ENCODE measurements at places on chromosomes 2 and 18.

DNA sequence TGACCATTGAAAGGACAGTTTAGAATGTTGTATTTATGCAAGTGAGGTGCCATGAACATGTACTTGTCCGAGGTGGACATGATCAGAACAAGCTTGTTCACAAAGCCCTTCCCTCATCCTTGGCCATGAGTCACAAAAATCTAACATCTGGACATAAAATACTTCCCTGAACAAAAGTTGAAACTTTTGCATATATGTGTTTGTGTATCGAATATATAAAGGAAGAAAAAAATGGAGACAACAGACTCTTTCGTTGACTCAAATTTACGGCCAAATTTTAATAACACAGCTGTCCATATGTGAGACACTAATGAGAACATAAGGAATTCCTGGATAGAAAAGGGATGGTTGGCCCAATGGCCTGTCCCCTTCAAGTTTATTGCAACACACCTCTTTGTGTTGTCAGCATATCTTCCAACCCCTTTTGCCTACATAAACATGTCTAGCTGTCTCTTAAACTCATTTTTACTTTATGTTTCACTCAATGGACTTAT is 19.4 kb upstream of the ZEB2 start:
- no peak for DNase-seq

GRCh38 chr2:203401-203800 is 60.4 kb downstream of the SH3YL1 start:
- no peak for DNase-seq

DNA sequence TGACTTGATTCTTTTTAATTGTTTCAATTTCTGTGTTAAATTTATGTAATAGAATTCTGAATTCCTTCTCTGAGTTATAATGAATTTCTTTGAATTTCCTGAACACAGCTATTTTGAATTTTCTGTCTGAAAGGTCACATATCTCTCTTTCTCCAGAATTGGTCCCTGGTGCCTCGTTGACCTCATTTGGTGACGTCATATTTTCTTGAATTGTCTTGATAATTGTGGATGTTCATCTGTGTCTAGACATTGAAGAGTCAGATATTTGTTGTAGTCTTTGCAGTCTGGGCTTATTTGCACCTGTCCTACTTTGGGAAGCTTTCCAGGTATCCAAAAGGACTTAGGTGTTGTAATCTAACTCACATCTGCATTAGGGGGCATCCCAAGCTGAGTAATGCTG is 111.4 kb upstream of the LRRTM4 start:
- no peak for DNase-seq

DNA sequence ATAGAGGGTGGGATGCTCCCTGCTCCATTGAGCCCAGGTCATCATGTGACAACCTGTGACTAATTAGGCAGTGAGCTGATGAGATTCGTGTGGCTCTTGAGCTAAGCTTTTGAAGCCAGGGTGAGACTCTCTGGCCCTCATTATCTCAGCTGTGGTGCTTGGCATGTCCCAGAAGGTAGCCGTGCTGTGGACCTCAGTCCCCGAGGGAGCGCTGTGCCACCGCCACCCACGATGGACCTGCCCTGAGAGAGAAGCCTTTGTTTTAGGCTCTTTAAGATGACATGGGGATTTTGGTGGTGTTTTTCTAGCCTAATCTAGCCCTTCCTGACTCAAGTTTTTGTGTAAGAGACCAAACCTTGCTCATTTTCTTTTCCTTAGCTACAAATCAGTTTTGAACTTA is 66.4 kb downstream of the NEDD4L start:
- no peak for DNase-seq

DNA sequence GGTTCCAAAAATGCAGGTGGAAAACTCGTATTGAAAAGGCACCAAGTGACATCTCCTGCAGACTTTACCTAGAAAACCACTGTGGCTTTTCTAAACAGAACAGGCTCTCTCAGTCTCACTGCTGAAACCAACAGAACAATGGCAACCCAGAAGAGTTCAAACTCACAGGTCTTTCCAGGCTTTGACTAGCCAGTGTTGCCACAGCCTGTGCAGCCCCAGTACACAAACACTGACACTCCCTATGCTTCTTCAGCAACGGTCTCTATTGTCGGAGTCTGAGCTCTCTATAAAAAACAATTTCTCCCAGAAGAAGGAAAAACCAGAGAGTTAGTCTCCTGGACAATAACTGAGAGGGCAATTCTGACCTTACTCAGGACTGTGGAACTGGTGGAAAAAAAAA is 87.8 kb upstream of the RNU4ATAC start:
- DNase-seq = no peak

DNA sequence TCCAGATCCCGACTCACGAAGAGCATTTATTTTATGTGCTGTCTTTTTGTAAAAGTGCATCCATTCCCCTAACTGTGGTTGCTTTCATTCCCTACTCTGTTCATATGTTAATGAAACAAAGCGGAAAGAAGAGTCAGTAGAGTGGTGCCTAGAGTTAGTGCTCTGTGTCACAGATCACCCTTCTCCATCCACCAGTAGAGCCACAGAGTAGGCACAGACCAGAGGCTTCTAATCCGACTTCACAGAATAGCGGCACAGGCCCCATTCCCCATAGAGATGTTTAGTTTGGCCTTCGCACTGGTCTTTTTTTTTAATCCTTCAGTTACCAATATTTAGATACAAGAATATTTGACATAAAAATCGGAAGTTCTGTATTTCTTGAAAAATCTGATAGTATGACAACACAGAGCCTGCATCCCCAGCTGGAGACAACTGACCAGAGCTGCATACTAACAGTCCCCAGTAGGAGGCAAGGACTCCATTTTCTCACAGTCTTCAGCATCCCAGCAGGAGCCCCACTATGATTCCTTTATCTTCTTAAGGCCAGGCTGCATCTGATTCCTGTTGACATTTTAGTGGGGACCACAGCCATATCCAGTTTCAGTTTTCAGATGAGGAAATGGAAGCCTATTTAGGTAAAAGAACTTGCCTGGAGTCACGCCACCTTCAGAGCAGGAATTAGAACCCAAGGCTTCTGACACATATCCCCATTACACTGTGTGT is 7.0 kb downstream of the G6PC2 start:
- no peak for DNase-seq

DNA sequence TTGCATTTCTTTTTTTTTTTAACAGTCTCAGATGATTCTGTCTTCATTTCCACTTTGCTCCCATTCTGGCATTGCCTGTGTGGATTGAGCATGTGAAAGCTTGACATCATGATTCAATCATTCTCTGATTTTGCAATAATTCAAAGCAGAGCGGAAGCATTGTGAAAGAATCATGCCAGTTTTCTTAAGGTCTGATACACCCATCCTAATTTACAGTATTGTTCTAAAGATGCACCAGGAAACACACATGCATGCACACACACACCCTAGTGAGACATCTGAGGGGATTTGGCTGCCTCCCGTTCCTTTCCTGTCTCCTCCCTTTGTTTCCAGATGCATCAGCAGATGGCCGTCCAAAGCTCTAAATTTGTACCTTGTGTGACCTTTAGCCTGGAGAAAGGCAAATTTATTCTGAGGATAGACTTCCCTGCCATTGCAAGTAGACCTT is 97.3 kb downstream of the FMNL2 start:
- DNase-seq = no peak

Measured in central memory CD8-positive, alpha-beta T cell (primary cell).